Muscle of leg (tissue), 16 donors: ENCODE measurements at places on chromosomes 4 and X.
A peak's percentile ranks its signal among the peaks of the same experiment; 100 is the strongest.

GRCh38 chr4:118077767-118078105 lies 43.5 kb downstream of the NDST3 start:
- DNase-seq: no peak

- DNase-seq: peak; percentile 30
These were observed 74.2 kb upstream of the CPEB2 start for GRCh38 chr4:14928035-14928434.

DNA sequence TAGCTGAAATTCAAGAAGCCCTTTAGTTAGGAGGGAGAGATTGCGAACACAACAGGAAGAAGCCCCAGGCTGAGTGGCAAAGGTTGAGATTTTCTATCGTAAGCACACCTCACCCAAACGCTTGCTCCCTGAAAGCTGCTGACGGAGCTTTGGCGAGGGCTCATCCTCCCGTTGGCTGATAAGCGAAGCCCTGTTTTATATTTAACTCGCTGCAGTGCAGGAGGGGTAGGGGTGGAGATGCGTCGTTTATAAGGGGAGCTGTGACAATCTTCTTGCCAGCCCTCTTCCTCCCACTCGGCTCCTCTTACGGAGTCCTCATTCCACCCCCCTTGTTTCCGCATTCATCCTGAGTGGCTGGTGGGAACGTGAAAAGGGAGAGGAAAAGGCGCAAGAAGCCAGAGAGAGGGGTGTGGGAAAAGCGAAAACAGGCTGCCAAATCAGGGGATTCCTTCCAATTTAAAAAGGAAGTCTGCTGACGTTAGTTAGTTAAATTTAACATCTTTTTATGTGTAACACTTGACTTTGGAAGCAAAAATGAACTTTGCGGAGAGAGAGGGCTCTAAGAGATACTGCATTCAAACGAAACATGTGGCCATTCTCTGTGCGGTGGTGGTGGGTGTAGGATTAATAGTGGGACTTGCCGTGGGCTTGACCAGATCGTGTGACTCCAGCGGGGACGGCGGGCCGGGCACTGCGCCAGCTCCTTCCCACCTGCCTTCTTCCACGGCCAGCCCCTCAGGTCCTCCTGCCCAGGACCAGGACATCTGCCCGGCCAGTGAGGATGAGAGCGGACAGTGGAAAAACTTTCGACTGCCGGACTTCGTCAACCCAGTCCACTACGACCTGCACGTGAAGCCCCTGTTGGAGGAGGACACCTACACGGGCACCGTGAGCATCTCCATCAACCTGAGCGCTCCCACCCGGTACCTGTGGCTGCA lies at the start of gene ENPEP:
Gene ENPEP, plus strand, starts transcription at position 275 of the 938 bp plus-strand sequence. Its CDS starts 260 bp downstream, at position 535.
- DNase-seq: peak; percentile 92

DNA sequence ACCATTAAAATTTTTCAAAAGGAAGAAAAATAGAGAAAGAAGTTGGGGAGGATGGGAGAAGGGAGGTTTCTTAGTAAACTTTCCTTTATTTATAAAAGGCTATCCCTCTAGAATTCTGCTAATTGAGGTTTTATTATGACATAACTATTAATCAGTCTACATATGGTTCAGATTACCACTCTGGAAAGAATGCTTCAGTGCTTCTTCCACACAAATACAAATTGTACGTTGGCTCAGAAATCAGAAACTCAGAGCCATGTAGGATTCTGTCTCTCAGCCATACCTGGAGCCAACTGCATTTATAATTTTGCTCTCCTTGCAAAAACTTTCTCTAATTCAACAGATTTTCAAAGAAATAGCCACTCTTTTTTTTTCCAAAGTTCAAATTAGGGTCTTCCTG lies 37.1 kb downstream of the SRPX start:
- DNase-seq: peak; percentile 84
